Activated naive CD4-positive, alpha-beta T cell treated with anti-CD3 and anti-CD28 coated beads, Interleukin-2, amount 10 ng/mL, durations not matched to agents 7 days and 5 days (primary cell): ENCODE measurements at places on chromosomes 4 and X.

GRCh38 chrX:147900349-147900748, 11.4 kb upstream of the FMR1 start:
- no peak for DNase-seq

DNA sequence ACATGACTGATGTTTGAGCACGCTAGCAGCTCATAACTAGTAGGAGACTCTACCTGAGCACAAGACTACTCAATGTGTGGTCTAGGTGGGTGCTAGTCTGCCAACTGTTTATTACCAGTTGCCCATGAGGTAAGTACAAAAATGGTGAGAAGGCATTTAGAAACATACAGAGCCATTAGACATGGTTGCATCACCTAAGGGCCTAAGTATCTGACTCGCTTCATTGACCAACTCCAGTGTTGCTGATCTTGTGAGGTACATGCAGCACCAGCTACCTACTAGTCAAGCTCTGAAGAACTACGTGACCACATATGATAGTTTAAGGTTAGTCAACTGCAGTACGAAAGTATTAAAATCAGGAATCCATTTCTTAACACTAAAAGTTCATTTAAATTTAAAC, 39.9 kb downstream of the APBB2 start:
- no peak for DNase-seq

- no peak for DNase-seq
Observed at GRCh38 chr4:20857081-20857480, 156.8 kb downstream of the PACRGL start.

GRCh38 chr4:174707051-174707676, 121.9 kb downstream of the GLRA3 start:
- DNase-seq = no peak

DNA sequence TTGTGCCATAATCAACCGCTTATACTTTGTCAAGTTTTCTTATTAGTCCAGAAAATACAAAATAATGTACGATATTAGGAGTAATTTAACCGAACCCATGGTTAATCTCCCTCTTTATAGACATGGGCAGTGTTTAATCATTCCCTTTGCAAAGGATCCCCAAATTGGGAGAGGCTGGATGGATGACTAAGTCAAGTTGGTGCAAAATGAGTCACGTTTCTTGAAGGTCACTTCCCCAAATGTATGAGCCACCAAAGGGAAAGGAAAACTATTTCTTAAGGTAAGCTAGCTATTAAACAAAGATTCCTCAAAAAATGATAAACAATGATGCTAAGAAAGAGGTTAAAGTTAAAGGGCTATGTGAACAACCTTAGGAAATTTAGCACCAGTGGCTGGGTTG, 17.5 kb downstream of the MAML3 start:
- DNase-seq = no peak

- no peak for DNase-seq
Observed at GRCh38 chr4:150773729-150774449, 191.9 kb downstream of the MAB21L2 start.

DNA sequence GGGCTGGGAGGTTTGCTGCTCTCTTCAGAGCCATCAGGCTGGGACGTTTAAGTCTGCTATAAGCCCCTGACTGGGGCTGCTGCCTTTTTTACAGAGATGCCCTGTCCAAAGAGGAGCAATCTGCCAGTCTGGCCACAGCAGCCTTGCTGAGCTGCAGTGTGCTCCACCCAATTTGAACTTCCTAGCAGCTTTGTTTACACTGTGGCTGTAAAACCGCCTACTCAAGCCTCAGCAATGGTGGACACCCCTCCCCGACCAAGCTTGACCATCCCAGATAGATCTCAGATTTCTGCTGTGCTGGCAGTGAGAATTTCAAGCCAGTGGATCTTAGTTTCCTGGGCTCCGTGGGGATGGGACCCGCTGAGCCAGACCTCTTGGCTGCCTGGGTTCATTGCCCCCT, 40.7 kb downstream of the SPATA18 start:
- DNase-seq = no peak

DNA sequence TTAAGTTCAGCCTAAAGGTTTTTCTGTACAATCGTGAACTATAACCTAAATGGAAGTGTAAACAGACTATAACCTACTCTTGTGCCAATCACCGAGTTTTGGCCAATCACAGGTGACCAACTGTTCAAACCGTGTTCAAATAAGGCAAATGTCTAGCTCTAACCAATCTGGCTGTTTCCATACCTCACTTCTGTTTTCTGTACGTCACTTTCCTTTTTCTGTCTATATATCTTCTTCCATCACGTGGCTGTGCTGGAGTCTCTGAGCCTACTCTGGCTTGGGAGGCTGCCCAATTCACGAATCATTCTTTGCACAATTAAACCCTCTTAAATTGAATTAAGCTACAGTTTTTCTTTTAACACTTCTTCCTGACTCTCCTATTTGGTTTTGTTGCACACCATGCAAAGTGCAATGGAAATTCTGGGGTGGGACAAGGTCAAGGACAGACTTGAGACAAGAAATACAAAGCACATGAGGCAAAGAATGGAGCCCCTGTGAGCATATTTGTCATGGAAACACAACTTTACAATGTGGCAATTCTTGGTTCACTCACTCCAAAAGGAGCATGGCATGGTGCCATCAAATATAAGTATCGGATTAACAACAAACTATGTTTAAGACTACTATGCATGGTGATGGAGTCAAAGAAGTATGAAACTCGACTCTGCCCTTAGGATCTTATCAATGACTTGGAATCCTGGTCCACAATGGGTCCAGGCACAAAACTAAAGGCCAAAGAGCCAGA, 115.7 kb upstream of the FAM9B start:
- no peak for DNase-seq

DNA sequence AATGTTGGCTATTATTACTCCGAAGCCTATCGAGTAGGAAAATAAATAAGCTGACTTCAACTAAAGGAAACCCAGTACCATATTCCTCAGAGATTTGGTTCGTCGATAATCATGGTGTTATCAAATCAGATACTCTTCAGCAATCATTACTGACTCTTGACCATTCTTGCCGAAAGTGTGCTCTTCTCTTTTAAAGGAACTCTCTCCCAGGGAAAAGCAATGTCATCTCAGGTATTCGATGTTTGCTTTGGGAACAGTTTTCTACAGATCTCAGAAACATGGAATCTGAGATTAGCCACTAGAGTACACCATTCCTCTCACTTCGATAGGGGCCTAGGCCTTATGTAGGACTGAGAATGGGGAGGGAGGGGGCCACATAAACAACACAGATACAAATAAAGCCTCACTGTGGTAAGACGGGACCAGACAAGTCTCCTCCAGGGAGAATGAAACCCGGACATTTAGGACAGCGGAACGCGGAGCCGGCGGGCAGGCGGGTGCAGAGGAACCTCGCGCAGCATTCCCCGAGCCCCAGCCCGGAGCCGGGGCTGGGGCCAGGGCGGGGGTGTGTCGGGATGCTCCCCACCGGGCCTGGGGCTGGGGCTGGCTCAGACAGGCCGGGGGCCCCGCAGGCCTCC, 581 bp downstream of the DNAJB14 start:
- DNase-seq = no peak

DNA sequence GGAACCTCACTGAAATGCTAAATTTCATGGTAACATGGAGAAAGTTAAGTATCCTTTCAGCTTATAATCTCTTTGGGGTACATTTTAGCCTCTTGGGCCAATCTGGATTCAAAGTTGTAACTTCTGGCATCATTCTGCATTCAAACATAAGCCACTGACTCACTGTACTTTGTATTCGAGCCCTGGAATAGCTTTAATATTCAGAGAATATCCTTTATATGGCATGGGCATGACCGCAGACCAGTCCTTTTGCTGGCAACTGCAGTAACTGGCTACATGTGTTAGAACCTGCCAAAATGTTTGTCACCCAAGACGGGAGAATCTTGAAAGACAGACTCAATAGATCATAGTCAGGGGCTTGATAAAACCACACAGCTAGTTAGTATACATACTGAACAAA, 3.3 kb downstream of the GASK1B start:
- no peak for DNase-seq

DNA sequence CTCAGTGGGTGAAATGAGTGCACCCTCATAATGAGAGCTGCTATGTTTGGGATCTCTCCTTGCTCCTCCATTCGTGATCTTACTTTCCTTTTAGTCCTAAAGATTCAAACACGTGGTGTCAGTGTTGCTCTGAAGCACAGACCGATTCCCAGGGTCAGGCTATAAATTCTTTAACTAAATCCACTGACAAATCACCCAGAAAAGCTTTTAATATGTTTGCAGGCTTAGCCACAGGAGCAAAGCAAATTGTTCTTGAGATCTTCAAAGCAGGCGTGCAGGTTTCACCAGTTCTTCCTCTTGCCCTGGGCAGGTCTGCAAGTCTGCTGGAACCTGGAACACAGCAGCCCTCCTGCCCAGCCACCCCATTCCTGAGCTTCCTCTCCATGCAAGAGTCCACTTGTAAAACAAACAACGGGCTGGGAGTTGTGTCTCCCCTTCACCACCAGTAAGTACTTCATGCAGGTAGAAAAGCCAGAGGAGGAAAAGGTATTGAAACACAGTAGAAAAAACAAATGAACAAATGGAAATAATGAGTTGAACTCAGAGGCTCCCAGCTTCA, 70.1 kb upstream of the ENPP6 start:
- no peak for DNase-seq

DNA sequence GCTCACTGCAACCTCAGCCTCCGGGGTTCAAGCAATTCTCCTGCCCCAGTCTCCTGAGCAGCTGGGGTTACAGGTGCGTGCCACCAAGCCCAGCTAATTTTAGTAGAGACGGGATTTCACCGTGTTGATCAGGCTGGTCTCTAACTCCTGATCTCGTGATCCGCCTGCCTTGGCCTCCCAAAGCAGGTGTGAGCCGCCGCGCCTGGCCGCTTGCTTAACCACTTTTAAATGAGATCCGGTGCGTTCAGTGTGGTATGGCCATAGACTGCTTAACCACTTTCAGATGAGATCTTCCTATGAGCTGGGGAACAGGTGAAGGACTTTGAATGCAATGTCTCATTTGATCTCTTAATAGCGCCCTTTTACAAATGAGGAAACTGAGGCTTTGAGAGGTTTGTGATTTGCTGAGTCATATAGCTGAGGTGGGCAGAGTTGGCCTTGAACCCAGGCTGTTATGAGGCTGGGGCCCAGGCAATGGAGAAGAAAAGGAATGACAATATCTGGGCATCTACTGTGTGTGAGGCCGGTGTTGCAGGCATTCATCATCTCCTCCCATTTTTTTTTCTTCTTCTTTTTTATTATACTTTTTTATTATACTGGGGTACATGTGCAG, 41.9 kb upstream of the NSG1 start:
- DNase-seq = no peak

- DNase-seq = no peak
Observed at GRCh38 chrX:11190745-11191510, 79.8 kb downstream of the HCCS start.

DNA sequence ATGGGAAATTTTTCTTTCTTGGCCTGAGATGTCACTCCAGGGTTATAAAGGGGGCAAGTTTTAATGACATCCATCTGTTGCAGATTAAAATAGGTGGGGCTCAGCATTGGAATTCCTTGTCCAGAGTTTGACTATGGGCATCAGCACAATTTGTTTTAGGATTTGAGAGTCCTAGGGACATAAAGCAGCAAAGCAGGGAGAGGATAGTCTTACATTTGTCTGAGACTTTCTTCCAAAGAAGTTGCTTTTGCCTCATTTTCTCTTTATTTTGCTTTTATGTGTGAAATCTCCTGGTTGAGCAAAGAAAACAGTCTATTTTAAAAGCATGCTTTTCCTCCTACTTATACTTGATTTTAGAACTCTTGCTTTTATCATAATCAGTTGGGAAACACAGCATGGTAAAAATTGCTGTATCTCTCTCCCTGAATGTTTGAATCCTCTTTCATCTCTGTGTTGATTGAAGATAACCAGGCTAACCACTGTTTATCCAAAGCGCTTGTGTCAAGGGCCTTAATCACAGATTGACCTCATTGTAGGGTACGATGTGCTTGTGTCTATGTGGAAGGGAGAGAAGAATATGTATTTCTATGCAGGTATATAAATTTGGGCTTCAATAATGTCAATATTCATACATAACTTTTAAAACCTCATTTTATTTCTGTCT, 121.5 kb downstream of the ANK2 start:
- no peak for DNase-seq

GRCh38 chr4:70713453-70714078, 8.2 kb upstream of the RUFY3 start:
- no peak for DNase-seq

- DNase-seq = no peak
Observed at GRCh38 chr4:27412613-27413012, 552.0 kb downstream of the STIM2 start.

- peak; percentile 72 for DNase-seq
Observed at GRCh38 chrX:54182864-54183613, at the start of gene FAM120C. FAM120C (minus strand) TSS chrX:54183254; CDS start chrX:54183198, 56 bp downstream.

GRCh38 chrX:88325634-88326033, 421.4 kb upstream of the CPXCR1 start:
- no peak for DNase-seq

- DNase-seq = no peak
Observed at GRCh38 chr4:4472344-4472958, 69.4 kb downstream of the STX18 start.

- no peak for DNase-seq
Observed at GRCh38 chr4:128130621-128131020, 69.5 kb downstream of the LARP1B start.

GRCh38 chr4:185068837-185069236, 50.5 kb downstream of the HELT start:
- DNase-seq = no peak

- DNase-seq = no peak
Observed at GRCh38 chr4:63049726-63050125, 1359.5 kb downstream of the TECRL start.

GRCh38 chrX:148537556-148538182, 37.3 kb downstream of the AFF2 start:
- no peak for DNase-seq

DNA sequence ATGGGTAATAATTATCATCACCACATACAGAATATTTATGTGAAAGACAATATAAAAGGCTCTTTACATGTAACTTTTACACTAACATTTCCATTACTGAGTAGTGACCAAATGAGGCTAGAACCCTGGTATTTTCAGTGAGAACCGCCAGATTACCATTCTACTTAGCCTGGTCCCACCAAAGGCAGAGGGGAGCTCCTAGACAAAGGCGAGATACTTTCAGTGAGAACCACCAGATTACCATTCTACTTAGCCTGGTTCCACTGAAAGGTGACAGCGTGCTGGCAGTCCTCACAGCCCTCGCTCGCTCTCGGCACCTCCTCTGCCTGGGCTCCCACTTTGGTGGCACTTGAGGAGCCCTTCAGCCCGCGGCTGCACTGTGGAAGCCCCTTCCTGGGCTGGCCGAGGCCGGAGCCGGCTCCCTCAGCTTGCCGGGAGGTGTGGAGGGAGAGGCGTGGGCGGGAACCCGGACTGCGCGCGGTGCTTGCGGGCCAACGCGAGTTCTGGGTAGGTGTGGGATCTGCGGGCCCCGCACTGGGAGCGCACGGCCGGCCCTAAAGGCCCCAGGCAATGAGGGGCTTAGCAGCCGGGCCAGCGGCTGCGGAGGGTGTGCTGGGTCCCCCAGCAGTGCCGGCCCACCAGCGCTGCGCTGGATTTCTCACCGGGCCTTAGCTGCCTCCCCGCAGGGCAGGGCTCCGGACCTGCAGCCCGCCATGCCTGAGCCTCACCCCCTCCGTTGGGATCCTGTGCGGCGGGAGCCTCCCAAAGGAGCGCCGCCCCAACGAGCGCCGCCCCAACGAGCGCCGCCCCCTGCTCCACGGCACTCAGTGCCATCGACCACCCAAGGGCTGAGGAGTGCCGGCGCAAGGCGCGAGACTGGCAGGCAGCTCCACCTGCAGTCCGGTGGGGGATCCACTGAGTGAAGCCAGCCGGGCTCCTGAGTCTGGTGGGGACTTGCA, 1276.1 kb downstream of the PCDH7 start:
- DNase-seq = no peak
